ENCODE measurements at places on chromosomes 7 and 10.

DNA sequence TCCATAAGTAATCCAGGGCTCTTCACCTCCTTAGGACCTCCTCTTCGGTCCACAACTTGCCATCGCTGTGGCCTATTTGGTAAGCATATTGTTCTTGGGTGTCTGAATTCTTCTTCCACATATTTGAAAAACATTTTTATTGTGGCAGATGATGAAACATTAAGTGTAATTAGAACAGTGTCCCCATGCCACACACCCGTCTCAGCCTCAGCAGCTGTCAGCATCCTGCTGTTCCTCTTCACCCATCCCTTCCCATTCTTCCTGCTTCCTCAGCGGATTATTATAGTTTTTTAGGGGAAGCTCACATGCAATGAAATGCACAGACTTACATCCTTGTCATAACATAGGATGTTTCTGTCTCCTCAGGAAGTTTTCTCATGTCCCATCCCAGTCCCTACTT, 20.1 kb downstream of the TDRD1 start:
- no peak for DNase-seq

- DNase-seq: no peak
These were observed 16.8 kb downstream of the SVOPL start for GRCh38 chr7:138684340-138684739.

GRCh38 chr10:119316729-119317097, 109.3 kb downstream of the GRK5 start:
- no peak for DNase-seq

DNA sequence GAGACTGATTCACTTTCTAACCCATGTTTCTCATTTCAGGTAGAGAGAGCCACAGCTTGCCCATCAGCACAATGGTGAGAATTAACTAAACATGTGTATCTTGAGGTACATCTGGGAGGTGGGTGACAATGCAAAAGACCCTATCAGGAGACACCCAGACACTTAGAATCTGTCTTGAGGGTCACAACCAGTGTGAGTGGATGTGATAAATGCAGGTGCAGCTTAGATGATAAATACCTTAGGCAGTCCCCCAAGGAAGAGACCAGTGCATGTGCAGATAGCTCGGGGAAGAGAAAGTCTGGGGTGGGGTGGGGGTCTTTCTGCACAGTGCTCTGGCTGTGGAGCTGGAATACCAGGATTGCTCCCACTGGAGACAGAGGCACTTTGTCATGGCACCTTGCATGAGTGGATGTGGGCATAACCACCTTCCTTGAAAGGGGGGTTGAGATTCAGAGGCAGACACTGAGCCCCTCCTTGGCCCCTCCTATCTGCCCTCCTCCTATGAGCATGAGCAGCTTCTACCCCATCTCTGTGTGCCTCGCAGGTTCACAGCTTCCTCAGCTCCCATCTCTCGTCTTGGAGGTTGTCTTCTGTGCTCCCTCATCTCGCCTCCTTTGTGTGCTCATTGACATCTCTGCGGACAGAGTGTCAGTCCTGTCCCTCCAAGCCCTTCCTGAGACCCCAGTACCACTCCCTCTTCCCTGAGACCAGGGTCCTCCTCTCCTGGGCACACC, 349.8 kb downstream of the TCERG1L start:
- DNase-seq: no peak
